Stimulated activated CD4-positive, alpha-beta T cell treated with anti-CD3 and anti-CD28 coated beads, Interleukin-1b, Interleukin-23, amount 100 ng/mL, for 1 hour (primary cell): ENCODE measurements at places on chromosomes 4 and X.

GRCh38 chr4:121705521-121705920 is 8.7 kb upstream of the ANXA5 start:
- DNase-seq, result no peak

- no peak for DNase-seq
Measured at GRCh38 chr4:101501421-101501820, 154.1 kb upstream of the PPP3CA start.

DNA sequence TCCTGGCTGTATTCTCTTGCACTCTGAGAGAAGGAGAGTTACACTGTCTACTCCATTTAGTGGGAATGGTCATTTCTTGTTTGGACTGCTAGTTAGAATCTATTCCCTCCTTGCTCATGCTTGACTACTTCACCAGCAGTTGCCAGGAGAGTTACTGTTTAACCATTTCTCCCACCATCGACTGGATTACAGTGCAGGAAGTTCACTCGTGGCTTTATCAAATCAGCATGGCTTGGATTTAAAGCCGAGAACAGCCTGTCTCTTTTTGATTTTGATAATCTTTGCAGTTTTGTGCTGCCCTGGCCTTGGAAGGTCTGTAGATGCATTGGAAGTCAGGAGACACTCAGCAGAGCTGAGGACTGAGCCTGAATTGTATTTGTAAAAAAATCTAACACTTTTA is 3.2 kb downstream of the GBA3 start:
- DNase-seq, result no peak

DNA sequence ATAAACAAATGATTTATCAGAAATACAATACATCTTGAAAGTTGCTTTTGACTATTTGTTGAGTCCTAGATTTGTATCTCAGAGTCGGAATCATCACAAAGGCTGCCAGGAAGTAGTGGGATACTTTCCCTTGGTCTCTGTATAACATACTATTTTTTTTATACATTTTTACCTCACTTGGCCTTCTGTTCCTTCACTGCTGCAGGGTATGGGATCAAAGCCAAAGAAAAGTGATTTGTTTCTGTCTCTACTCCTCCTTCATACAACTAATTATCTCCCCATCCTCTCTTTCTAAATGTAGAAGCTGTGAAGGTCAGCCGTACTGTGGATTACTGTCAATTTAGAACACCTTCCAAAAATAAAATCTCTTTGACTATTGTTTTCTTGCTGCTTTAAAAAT is 24.9 kb downstream of the PALLD start:
- no peak for DNase-seq
